ENCODE measurements at places on chromosomes 7 and 10. TPM values are rescaled to one million over a fixed set of nuclear protein-coding genes. Genes with fewer than 3 reads are reported as not detected.
A peak's percentile ranks its signal among the peaks of the same experiment; 100 is the strongest.

The GPC2 gene
- 4.5 TPM for total RNA-seq

The VAX1 gene
- total RNA-seq, result not detected

The SHLD2 gene
- total RNA-seq, result 15.9 TPM

The SPDYE18 gene
- total RNA-seq, result 0.44 TPM

The SPDYE5 gene
- not detected for total RNA-seq

The STEAP2 gene
- 10.4 TPM for total RNA-seq

The FAM25A gene
- total RNA-seq, result 11.4 TPM

The NPSR1 gene
- total RNA-seq, result not detected

The RABGEF1 gene
- total RNA-seq, result 31.2 TPM

The COL1A2 gene
- total RNA-seq, result not detected

The ZNF727 gene
- not detected for total RNA-seq

The TM9SF3 gene
- 75.2 TPM for total RNA-seq

The KIF11 gene
- total RNA-seq, result 21.7 TPM

The LRWD1 gene
- total RNA-seq, result 57.9 TPM

The UBE2D4 gene
- total RNA-seq, result 17.1 TPM

DNA sequence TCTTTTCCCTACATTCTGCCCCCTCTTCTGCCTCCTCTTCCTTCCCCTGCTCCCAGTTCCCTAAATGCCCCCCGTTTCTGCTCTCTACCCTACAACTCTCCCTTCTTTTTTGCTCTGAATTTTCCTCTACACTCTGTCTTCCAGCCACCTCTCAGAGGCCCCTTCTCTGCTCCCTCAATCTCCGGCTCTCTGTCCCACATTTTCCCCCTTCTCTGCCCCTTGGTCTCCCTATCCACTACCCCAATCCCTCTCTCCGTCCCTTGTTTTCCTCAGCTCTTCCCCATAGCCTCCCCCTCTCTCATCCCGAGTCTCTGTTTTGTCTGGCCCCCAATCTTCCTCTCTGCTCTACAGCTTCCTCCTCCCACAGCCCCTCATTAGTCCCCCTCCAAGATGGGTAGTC is 3.3 kb downstream of the ALOX5 start:
- H3K4me3 ChIP-seq, result no peak overlapping the region
- H3K36me3 ChIP-seq, result 0 out of 2 replicates have a peak, but pooled peaks cover 1% of the 10 kb centered on the region
- no peaks in the 10 kb centered on the region for H3K27me3 ChIP-seq
- H3K27ac ChIP-seq, result peak overlapping the region; percentile 99
- DNase-seq, result no peak
- H3K4me1 ChIP-seq, result peaks cover 37% of the 10 kb centered on the region

GRCh38 chr10:17428351-17429097 is 25.9 kb downstream of the ST8SIA6 start:
- no peaks in the 10 kb centered on the region for H3K27me3 ChIP-seq
- H3K36me3 ChIP-seq, result no peaks in the 10 kb centered on the region
- no peak for DNase-seq
- H3K27ac ChIP-seq, result no peak overlapping the region
- no peak overlapping the region for H3K4me3 ChIP-seq
- H3K4me1 ChIP-seq, result no peaks in the 10 kb centered on the region

DNA sequence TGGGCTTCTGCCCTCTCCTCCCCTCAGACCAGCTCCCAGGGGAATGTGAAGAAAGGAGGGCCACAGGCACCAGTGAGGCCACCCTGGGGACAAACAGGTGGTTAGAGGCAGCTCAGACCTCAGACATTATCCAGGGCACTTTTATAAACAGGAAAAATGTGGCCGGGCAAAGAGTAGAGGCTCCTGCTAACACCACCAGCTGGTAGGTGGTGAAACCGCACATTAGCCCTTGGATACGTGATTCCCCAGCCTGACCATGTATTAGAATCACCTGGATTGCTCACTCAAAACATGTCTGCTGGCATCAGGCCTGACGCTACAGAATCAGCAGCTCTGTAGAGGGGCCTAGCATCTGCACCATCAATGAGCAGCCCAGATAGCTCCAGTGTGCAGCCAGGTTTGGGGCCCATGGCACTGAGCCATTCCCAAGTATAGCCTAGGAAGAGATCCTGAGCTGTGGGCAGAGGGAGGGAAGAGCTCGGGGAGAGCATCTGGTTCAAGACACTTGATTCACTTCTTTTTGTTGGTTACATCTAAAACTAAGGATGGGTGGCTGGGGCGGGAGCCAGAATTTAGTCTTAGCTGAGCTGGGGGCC is 37.1 kb downstream of the GPR26 start:
- H3K4me1 ChIP-seq, result no peaks in the 10 kb centered on the region
- no peak overlapping the region for H3K27ac ChIP-seq
- no peak for DNase-seq
- no peaks in the 10 kb centered on the region for H3K27me3 ChIP-seq
- no peak overlapping the region for H3K4me3 ChIP-seq
- no peaks in the 10 kb centered on the region for H3K36me3 ChIP-seq

DNA sequence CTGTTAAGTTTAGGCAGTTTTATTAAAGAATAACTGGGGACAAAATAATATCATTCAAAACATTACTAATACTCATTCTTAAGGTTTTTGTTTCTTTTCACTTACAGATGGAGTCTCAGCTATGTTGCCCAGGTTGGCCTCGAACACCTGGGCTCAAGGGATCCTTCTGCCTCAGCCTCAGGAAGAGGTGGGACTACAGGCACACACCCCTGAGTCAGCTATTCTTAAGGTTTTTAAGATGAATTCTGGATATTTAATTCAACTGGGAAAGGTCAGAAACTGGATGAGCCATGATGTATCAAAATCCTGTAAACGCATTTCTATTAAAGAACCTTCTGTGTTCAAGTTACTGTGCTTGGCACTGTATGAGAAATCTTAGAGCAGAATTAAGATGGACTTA is 3.5 kb downstream of the OAT start:
- H3K27ac ChIP-seq, result no peak overlapping the region
- no peak overlapping the region for H3K4me3 ChIP-seq

- H3K36me3 ChIP-seq, result no peaks in the 10 kb centered on the region
- H3K27me3 ChIP-seq, result no peaks in the 10 kb centered on the region
- H3K4me3 ChIP-seq, result no peak overlapping the region
Measured at GRCh38 chr10:56349611-56350010, 11.4 kb downstream of the ZWINT start.

GRCh38 chr7:41439515-41439879 is 263.4 kb downstream of the INHBA start:
- 0 out of 2 replicates have a peak, but pooled peaks cover 4% of the 10 kb centered on the region for H3K4me1 ChIP-seq
- no peak overlapping the region for H3K27ac ChIP-seq
- H3K27me3 ChIP-seq, result no peaks in the 10 kb centered on the region

- no peaks in the 10 kb centered on the region for H3K27me3 ChIP-seq
- no peaks in the 10 kb centered on the region for H3K36me3 ChIP-seq
- peaks cover 30% of the 10 kb centered on the region for H3K4me1 ChIP-seq
- no peak overlapping the region for H3K4me3 ChIP-seq
Measured at GRCh38 chr10:23413629-23414089, 25.2 kb upstream of the OTUD1 start.

- DNase-seq, result no peak
- no peak overlapping the region for H3K27ac ChIP-seq
- H3K27me3 ChIP-seq, result no peaks in the 10 kb centered on the region
- H3K4me3 ChIP-seq, result no peak overlapping the region
- H3K4me1 ChIP-seq, result peaks cover 27% of the 10 kb centered on the region
Measured at GRCh38 chr10:71381611-71382010, 15.1 kb upstream of the CDH23 start.

DNA sequence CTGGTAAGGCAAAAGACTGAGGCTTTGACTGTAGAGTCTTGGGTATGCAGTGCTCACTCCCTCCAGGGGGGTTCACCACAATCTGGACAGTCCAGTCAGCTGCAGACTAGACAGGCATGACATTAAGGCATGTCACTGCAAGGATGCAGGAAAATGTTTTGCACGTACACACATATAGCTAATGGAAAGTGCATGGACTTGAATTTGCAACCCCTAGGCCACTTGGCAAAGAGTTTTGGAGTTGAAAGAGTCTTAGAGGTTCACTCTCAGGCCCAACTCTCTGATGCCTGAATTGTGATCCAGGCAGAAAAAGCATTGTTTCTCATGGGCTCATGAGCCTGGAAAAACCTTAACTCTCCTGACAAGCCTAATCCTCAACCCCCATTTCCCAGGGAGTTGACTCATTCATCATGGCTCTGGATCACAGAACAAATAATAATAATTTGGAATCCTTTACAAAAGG is 51.9 kb downstream of the LAMB4 start:
- no peak overlapping the region for H3K27ac ChIP-seq
- H3K27me3 ChIP-seq, result no peaks in the 10 kb centered on the region
- no peak for DNase-seq

DNA sequence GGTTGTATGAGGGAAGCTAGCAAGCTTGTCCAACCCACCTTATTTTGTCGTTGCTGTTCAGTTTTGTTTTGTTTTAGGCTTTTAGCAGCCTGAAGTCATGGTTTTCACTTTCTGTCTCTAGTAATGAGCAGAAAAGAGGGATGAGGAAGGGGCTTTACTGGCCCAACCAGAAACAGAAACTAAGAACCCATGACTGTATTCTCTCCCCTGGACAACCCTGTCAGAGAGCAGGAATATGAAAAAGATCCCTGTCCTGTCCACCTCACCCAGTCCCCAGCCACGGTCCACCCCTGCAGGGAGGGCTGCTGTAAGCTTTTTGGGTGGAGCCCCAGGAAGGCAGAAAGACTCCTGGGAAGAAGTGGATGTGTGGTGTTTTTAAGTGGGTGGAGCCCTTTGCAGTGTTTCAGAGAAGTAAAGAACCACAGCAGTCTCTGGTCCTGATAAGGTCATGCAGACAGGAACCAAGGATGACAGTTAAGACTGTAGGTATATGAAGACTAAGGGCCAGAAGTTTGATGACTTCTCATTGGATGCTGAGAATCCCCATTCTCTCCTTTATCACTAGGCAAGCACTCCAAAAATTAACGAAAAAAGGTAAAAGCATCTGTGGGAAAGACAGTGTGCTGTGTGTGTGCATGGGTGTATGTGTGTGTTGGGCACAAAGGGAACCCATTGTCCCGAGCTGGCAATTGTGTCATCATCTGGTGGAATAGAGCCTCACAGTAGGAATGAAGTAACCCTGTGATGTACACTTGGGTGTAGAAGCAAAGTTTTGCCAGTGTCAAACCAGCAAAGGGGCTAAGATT is 13.8 kb downstream of the MRPL32 start:
- 0 out of 2 replicates have a peak, but pooled peaks cover 5% of the 10 kb centered on the region for H3K27me3 ChIP-seq
- no peak for DNase-seq
- H3K36me3 ChIP-seq, result no peaks in the 10 kb centered on the region
- no peak overlapping the region for H3K27ac ChIP-seq

GRCh38 chr10:63866075-63866746 is 345.0 kb downstream of the REEP3 start:
- H3K36me3 ChIP-seq, result no peaks in the 10 kb centered on the region
- no peak overlapping the region for H3K27ac ChIP-seq
- H3K4me3 ChIP-seq, result no peak overlapping the region
- DNase-seq, result no peak
- peaks cover 4% of the 10 kb centered on the region for H3K27me3 ChIP-seq

DNA sequence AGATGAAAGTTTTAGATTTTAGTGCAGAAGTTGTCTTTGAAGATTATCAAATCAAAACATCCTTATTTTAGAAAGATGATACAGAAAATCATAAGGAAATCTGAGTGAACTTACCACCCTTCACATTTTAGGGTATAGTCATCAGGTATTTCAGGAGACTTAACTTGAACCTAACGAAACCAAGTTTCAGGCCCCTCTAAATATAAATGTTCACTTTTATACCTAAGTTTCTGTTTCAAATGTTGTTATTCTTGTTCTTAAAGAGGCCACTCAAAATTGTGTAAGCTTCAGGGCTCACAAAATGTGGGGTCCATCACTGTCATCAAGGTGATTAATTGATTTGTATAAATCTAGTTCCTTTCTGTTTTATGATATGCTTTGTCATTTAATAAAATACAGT is 216.2 kb downstream of the KIAA1217 start:
- H3K36me3 ChIP-seq, result no peaks in the 10 kb centered on the region
- H3K4me1 ChIP-seq, result peaks cover 19% of the 10 kb centered on the region
- H3K4me3 ChIP-seq, result no peak overlapping the region
- no peak for DNase-seq

GRCh38 chr7:18667466-18667865 is 171.9 kb downstream of the HDAC9 start:
- H3K4me3 ChIP-seq, result no peak overlapping the region
- no peaks in the 10 kb centered on the region for H3K4me1 ChIP-seq
- H3K36me3 ChIP-seq, result no peaks in the 10 kb centered on the region
- no peaks in the 10 kb centered on the region for H3K27me3 ChIP-seq

DNA sequence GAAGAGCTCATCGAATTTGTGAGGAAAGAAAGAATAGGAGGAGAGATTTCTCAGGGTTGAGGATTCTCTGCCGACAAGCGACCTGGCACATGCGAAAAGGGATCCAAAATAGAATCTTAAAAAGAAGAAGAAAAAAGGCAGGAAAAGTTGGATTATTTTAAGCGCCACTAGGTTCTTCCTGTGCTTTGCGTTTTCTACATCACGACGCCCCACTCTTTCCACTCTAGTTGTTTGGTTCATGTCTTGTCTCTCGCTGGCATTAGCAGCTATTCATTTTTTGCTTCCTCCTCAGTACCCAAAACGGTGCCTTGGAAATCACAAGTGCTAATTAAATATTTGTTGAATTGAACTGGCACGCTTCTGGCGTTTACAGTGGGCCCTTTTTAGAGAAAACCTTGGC is 674 bp upstream of the FRA10AC1 start:
- no peak for DNase-seq
- peak overlapping the region; percentile 59 for H3K27ac ChIP-seq
- 0 out of 2 replicates have a peak, but pooled peaks cover 9% of the 10 kb centered on the region for H3K36me3 ChIP-seq

- no peak overlapping the region for H3K4me3 ChIP-seq
- H3K27ac ChIP-seq, result no peak overlapping the region
- peaks cover 14% of the 10 kb centered on the region for H3K27me3 ChIP-seq
- H3K4me1 ChIP-seq, result peaks cover 10% of the 10 kb centered on the region
- DNase-seq, result peak; percentile 46
Measured at GRCh38 chr10:69639291-69640195, 9.5 kb downstream of the FAM241B start.

GRCh38 chr10:76582531-76582930 is 1055.1 kb downstream of the KCNMA1 start:
- no peak for DNase-seq
- H3K27me3 ChIP-seq, result no peaks in the 10 kb centered on the region
- no peak overlapping the region for H3K4me3 ChIP-seq
- no peak overlapping the region for H3K27ac ChIP-seq
- peaks cover 18% of the 10 kb centered on the region for H3K4me1 ChIP-seq

GRCh38 chr10:123156078-123156477 is 1.9 kb downstream of the BUB3 start:
- peaks cover 20% of the 10 kb centered on the region for H3K4me1 ChIP-seq
- no peak overlapping the region for H3K27ac ChIP-seq
- peaks cover 46% of the 10 kb centered on the region for H3K36me3 ChIP-seq
- no peak for DNase-seq
- H3K27me3 ChIP-seq, result no peaks in the 10 kb centered on the region
- H3K4me3 ChIP-seq, result peak overlapping the region; percentile 92

DNA sequence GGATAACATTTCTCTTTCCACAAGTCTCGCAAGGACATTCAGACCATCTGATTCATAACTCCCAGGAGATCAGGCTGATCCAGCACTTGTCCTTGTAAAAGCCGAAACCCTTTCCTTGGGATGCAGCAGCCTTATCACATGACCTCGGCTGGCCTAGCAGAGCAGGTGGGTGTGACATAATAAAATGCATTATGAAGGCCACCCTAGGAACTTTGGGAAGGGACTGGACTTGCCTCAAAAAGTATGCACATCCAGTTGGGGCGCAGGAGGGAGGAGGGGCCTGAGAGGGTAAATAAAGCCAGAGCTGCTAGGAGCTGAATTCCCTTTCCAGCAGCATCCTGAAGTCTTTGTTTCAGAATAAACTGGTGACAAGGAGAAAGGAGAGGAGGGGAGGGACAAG is 260.8 kb downstream of the SNX13 start:
- no peaks in the 10 kb centered on the region for H3K27me3 ChIP-seq
- H3K27ac ChIP-seq, result no peak overlapping the region
- H3K4me1 ChIP-seq, result no peaks in the 10 kb centered on the region
